ENCODE measurements at places on chromosomes 5 and 9.

DNA sequence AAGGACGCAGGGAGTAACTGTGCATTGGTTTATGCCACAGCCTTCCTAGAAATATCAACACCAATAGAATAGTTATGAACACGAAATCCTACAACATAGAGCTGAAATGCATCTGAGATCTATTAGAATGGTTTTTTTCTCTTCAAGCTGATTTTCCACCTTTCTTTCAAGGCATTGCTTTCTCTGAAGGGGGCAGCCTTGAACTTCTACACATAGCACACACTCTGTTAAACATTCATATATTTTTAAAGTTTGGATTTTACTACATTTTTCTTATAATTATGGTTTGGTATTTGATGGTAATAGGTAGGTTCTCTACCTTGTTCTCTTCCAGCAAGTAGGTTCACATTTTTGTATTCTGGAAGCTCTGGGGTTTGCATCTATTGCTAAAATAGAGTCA is 661.8 kb downstream of the SEMA5A start:
- DNase-seq: no peak

- no peak for DNase-seq
Measured at GRCh38 chr5:35789732-35790456, 66.8 kb upstream of the IL7R start.

DNA sequence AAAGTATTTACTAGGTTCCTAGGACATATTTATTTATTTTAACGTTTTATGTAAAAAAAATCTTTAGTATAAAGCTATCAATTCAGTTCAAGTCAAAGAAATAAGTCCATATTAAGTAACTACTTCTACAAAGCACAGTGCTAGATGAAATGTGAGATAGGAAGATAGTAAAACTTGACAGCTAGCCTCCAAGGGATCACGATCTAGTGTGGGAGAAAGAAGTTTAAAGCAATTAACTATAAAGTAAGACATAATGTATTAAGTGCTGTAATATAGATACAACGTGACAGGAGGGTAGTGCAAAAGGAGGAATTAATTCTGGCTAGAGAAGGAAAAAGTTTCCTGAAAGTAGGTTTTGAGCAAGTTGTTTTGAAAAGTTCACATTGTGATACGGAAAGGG is 134.9 kb downstream of the ST8SIA4 start:
- DNase-seq: no peak

- DNase-seq: no peak
Measured at GRCh38 chr5:137181667-137182066, 317.5 kb downstream of the SPOCK1 start.

DNA sequence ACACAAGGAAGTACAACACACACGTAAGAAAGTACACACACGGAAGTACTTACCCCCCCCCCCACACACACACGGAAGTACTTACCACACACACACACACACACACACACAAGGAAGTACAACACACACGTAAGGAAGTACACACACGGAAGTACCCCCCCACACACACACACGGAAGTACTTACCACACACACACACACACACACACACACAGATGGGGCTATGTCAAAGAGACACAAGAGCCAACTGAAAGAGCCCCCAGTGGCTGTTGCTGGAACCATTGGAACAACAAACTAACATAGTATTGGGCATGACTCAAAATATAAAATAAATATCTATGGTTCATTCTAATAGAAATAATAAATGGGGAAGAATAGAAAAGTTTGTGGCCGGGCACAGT is 4.9 kb upstream of the MAPK9 start:
- DNase-seq: no peak

GRCh38 chr5:68953231-68953874 is 140.5 kb upstream of the SLC30A5 start:
- no peak for DNase-seq

All from memory B cell (primary cell).